Substantia nigra (tissue), 51 donors: ENCODE measurements at places on chromosomes 16 and 17.

- no peak for DNase-seq
Observed at GRCh38 chr17:16027708-16028584, 28.3 kb downstream of the TTC19 start.

- no peak for DNase-seq
Observed at GRCh38 chr16:754656-755055, 5.9 kb upstream of the MSLN start.

DNA sequence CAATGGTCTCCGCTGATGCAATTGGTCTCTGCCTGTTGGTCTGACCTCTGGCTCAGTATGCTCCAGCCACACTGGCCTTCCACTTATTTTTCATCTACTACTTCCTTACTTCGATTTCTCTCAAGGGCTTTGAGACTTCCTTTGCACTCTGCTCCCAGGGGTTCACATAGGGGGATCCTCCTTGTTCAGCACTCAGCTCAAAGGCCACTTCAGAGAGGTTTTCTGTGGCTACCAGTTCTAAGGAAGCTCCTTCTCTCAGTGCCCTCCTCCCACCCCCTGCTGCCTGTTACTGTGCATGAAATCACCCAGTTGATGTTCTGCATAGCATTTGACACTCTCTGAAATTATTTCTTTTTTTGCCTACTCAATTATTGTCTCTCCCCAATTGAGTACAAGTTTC is 476.4 kb downstream of the HS3ST3B1 start:
- DNase-seq = no peak

DNA sequence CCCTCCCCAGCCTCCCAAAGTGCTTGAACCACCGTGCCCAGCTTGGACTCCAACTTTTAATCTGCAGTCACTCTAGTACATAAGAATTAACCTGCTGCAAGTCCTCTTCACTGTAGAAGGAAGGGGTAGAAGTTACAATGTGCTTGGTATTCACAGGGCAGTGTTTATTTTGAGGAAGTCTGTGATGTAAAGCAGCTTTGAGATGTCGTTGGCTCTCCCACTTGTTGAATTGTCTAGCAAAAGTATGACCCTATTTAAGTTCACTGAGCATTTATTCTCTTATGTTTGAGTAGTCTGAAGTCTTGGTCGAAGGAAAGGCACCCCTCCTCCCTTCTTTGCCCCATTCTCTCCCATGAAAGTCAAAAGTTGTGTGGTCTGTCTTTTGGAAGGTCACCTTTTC is 28.2 kb downstream of the SF3B3 start:
- DNase-seq = no peak

DNA sequence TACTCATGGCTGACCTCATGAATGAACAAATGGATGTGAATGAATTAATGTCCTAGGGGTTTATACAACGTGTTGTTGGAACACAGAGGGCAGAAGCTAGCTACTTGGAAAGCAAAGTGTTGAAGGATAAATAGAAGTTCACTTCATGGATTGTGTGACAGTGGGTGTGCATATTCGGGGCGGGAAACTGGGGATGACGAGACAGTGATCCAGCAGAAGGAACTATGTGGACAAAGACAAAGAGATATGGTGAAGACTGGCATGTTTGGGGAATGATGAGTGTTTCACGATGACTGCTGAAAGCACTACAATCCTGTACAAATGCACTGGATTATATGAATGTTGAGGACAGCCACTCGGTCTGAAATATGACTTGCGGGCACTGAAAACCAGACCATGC is 250.5 kb upstream of the C16orf82 start:
- DNase-seq = no peak

DNA sequence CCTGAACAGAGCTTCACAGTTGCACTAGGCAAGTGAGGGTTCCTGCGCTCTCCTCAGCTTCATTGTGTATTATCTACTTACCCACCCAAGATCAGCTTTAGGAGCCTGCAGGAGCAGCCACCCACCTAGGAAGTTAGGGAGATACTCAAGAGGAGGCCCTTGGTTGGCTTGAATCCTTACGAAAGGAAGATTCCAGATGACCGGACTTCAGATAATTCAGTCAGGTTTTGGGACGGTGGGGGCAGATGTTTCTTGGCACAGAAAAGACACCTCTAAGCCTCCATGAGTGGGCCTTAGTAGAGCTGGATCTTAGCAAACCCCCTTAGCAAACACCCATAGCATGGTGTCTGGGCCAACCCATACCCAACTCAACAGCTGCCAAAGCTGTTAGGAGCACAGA is 2.4 kb upstream of the CBFB start:
- no peak for DNase-seq

DNA sequence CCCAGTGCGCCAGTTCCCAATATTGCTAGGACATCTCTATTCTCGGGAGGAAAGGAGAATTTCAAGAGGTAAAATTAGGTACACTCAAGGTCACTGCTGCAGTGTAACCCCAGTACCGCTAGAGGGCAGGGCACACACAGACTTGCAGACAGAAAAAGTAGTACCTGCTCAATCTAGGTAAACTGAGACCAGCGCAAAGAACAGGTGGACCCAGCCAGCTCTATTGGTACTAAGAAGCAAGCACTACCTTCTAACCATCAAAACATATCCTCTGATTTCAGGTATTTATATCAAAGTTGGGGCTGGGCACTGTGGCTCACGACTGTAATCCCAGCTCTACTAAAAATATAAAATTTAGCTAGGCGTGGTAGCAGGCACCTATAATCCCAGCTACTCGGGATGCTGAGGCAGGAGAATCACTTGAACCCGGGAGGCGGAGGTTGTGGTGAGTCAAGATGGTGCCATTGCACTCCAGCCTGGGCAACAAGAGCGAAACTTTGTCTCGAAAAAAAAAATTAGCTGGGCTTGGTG is 3.6 kb upstream of the WDR81 start:
- DNase-seq = peak; percentile 30

- DNase-seq = no peak
Observed at GRCh38 chr16:23838485-23839142, 2.8 kb downstream of the PRKCB start.

DNA sequence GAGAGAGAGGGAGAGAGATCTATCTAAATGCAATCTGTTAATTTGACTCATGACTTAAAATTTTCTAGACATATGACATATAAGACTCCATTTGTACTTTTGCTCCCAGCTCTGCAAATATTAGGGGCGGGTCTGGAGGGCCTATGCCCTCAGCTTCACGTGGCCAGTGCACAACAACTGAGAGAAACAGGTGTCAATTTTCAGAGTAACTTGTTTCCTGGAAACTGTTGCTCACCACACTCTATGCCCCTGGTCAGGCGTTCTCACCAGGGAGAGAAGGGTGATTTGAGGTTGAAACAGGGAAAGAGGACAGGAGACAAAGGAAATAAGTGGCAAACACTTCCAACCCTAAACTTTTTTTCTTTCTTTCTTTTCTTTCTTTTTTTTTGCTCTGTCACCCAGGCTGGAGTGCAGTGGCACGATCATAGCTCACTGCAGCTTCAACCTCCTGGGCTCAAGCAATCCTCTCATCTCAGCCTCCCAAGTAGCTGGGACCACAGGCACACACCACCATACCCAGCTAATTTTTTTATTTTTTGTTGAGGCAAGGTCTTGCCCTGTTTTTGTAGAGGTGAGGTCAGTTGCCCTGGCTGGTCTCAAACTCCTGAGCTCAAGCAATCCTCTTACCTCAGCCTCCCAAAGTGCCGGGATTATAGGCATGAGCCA is 270.0 kb downstream of the SLC39A11 start:
- no peak for DNase-seq

DNA sequence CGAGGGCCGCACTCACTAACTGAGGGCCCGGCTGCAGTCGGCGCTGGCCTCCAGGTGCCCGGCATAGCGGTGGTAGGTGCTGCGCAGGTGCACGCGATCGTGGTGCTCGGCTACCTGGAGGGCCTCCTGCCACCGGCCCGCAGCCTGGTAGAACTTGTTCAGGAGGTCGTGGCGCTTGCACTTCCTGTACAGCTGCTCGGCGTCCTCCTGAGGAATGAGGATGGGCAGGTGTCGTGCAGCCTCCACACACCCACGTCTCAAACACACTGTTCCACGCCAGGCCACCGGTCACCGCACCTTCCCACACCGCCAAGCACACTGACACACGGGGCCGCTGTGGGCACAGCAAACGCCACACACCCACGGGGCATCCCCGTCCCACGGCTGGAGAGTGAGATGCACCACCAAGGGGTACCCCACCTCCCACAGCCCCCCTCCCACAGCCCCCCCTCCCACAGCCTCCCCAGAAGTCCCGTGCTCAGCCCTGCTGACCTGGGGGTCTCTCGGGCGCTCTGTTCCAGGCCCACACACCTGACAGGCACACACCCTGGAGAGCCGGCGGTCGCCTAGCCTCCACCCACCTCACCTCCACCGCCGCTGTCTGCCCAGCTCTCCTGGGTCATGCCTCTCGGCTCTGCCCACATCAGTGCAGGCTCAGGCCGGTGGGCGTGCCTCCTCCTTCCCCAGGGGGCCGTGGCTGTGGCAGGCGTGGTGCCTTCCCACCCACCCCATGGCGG is 7.4 kb upstream of the TMEM204 start:
- no peak for DNase-seq

DNA sequence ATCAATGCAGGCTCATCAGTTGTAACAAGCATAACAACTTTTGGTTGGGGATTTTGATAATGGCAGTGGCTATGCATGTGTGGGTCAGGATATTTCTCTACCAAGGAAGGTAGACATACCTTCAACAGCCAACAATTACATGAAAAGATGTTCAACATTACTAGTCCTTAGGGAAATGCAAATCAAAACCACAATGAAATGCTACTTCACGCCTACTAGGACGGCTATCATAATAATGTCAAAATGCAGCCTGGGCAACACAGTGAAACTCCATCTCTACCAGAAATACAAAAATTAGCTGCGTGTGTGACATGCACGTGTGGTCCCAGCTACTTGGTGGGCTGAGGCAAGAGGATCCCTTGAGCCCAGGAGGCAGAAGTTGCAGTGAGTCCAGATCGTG is 7.3 kb upstream of the SLC5A10 start:
- DNase-seq = no peak

DNA sequence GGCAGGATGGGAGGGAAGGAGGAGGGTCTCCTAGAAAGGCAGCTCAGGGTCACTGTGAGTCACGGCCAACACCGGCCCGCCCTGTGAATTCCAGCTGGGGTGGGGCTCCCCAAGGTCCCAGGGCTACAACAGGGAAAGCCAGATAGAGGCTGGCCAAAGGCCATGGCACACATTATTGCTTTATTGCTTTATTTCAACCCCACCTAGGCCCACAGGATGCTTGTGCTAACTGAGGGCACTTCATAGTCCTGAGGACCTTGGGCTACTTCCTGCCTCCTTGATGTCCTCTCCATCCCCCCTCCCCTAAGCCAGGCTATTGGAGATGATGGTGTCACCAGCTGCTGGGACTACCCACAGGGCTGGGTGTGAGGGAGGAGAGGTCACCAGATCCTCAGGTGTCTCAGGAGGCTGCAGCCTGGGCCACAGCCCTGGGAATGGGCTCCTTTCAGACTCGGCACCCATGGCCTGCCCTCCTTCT is 26.1 kb downstream of the LRRC75A start:
- no peak for DNase-seq

GRCh38 chr17:47778184-47778635 is 43.4 kb downstream of the OSBPL7 start:
- DNase-seq = no peak

- DNase-seq = no peak
Observed at GRCh38 chr16:85761861-85762260, 11.0 kb upstream of the C16orf74 start.

DNA sequence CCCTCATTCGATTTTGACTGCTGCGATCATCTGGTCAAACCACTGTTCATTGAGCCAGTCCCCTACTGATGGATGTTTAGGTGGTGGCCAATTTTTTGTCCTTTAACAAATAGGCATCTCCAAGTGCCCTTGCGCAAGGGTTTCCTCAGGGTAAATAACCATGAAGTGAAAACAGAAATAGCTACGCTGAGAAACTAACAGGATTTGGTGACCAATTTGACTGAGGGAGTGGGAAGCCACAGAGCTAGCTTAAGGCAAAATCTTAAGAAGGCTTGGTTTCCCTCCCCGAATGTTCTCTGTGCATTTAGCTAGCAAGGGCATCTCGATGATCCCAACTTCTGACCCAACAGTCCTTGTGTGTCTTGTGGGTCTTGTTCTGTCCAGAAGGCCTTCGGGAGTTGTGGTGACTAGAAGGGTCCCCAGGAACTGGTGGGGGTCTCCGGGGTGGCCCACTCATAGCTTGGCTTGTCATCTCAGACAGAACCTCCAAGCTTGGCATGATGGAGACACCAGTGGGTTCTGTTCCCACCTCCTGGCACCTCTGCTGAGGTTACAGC is 117.2 kb downstream of the SOCS1 start:
- DNase-seq = no peak

DNA sequence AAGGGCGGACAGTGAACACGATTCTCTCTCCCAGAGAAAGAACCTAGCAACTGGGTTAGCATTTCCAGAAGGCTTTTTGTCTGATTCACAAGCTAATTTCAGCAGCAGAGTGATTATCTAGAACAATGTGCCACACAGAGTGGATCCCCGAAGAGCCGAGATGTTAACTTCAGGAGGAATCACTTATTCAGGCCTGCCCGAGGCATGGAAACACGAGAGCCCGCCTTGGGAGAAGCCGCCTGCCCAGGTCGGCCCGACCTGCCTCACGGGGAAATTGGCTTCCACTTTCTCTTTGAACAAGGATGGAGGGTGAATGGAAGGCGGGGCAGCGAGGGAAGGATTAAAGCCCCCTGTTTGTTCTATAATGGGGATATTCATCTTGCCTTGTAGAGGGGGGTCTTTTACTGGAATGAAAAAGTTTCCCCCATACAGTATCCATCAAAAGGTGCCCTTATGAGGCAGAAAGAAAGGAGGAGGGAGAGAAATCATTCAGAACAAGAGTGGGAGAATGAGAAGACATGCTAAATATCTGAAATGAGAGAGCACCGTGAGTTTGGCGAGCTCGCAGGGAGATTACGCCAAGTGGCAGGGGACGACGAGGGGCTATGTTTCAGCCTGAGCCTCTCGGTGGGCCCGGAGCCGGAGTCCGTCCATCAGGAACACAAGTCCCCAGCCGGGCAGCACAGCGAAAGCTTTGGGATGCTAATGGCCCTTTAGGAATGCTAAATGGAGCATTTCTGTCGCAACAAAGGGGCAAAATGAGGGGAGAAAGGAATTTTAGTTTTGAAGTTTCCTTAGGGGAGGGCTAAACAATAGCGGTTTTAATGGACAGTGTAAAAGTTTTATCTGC is 33.0 kb downstream of the NTN1 start:
- DNase-seq = no peak

DNA sequence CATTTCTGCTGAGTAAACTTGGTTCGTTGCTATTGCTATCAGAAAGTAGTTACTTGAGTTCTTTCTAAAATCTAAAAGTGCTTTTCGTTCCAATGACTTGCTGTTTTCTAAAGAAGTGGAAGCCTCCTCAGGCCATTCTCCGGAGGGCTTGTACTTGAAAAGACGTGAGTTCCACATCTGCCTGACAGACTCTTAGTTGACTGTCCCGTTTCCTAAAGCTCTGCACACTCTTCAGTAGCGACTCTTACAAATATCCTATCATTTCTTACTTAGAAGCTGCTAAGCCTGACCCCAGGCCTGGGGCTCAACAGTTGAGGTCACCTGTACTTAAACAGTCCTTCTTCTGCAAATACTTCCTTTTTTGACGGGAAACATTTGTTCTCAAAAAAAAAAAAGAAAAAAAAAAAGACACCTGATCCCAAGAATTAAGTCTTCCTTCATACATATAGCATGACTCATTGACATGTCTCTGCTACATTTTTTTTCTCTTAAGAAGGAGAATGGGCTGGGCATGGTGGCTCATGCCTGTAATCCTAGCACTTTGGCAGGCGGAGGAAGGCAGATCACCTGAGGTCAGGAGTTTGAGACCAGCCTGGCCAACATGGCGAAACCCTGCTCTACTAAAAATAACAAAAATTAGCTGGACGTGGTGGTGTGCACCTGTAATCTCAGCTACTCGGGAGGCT is 61.5 kb downstream of the DHRS7C start:
- DNase-seq = no peak

GRCh38 chr17:4703330-4703691 is 626 bp downstream of the PELP1 start:
- no peak for DNase-seq
